Naive thymus-derived CD4-positive, alpha-beta T cell (primary cell): ENCODE measurements at places on chromosomes 5 and 9. TPM values are rescaled to one million over a fixed set of nuclear protein-coding genes. Genes with fewer than 3 reads are reported as not detected.

Gene NPR2
- polyA plus RNA-seq: 1.2 TPM

Gene SPATA31E1
- polyA plus RNA-seq: not detected

Gene GCNT4
- polyA plus RNA-seq: 2.3 TPM

Gene PCDHB10
- polyA plus RNA-seq: not detected

Gene GPR150
- 3.5 TPM for polyA plus RNA-seq

Gene MYORG
- polyA plus RNA-seq: 1.4 TPM

DNA sequence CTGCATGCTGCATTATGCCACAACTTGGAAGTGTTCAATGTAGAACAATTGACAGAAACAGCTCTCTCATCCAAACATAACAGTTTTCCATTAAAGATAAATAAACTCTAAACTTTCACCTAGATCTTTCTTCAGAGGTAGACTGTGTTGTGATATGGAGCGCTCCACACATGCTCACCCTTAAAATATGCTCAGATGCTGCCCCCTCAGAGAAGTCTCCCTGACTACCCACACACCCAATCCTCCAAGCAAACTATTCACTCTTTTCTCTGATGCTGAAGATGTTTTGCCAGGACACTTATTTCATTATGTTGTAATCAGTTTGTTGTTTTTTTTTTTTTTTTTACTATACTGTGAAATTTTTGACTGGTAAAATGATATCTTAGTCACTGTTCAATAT lies 206.6 kb upstream of the RASA1 start:
- H3K4me1 ChIP-seq: no peaks in the 10 kb centered on the region
- no peaks in the 10 kb centered on the region for H3K36me3 ChIP-seq
- DNase-seq: no peak
- H3K27me3 ChIP-seq: no peaks in the 10 kb centered on the region
- no peak overlapping the region for H3K27ac ChIP-seq

GRCh38 chr5:94691291-94691690 lies 72.8 kb downstream of the SLF1 start:
- no peak for DNase-seq
- H3K4me3 ChIP-seq: no peak overlapping the region
- H3K4me1 ChIP-seq: no peaks in the 10 kb centered on the region

DNA sequence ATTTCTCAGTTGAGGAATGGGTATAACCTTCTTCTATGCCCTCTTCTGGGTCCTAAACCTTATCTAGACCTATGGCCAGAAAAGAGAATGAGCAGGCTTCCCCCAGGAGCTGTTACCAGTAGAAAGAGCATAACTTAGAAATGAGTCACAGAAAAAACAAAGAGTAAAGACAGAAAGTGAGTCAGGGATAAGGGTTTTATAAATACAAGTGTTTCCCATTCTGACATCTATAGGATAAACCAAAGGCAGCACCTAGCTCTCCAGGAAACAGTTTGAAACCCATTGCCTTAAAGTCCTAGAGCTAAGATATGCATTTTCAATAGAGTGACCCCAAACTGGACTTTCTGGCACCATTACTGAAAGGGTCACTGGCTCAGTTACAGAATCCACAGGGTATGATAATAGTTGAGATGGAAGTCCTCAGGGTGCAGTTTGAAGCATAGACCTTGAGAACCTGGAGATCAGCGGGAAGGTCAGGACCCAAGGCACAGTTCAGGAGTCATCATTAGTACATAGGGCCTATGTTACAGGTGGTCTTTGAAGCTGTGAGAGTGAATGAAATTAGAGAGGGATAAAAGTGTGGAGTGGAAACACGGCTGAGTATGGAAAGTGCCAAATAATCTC lies 42.7 kb upstream of the LIFR start:
- H3K36me3 ChIP-seq: no peaks in the 10 kb centered on the region
- DNase-seq: no peak
- no peaks in the 10 kb centered on the region for H3K27me3 ChIP-seq
- H3K4me1 ChIP-seq: no peaks in the 10 kb centered on the region
- H3K27ac ChIP-seq: no peak overlapping the region
- no peak overlapping the region for H3K4me3 ChIP-seq

- no peak for DNase-seq
- no peaks in the 10 kb centered on the region for H3K27me3 ChIP-seq
- no peaks in the 10 kb centered on the region for H3K36me3 ChIP-seq
- H3K4me3 ChIP-seq: no peak overlapping the region
- H3K4me1 ChIP-seq: no peaks in the 10 kb centered on the region
Observed at GRCh38 chr9:110669433-110669832, 842 bp downstream of the MUSK start.

DNA sequence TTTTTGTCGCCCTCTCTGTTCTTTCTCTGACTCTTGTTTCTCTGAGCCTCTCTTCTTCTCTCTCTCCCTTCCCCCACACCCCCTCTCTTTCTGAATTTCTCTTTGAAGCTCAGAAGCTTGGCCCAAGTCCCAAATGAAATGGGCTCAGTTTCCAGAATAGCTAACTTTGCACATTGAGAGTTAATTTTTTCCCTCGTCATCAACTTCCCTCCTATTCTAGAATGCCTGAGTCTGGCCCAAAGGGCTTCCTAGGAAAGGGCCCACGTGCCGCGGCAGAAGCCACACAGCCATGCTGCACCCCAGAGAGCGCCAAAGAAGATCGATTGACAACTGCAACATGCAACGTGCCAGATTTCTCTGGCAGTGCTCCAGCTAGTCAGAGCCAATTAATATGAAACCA lies 588.8 kb upstream of the KLF4 start:
- H3K4me1 ChIP-seq: no peaks in the 10 kb centered on the region
- DNase-seq: no peak
- H3K27me3 ChIP-seq: no peaks in the 10 kb centered on the region
- no peaks in the 10 kb centered on the region for H3K36me3 ChIP-seq
- H3K27ac ChIP-seq: no peak overlapping the region
- H3K4me3 ChIP-seq: no peak overlapping the region

DNA sequence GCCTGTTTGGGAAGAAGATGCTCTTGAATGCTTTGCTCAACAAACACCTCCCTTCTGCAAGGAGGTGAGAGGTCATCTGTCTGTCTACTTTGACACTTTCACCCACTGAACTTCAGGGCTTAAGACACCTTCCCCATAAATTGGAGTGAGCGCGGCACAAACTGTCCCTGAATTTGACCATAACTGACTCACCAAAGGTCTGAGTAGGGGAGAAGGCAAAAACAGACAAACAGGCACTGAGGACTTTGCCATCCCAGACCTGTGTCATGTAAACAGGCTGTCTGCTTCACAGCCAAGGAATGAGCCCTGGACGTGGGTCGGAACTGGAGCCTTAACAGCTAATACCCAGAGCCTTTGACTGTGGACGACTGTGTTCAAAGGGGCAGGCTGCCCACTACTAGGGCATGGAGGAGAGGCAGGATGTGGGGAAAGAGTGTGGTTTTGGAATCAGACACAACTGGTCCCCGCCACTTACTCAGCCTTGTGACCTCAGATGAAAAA lies 320.9 kb upstream of the KLF4 start:
- no peaks in the 10 kb centered on the region for H3K36me3 ChIP-seq
- no peaks in the 10 kb centered on the region for H3K4me1 ChIP-seq
- no peak overlapping the region for H3K27ac ChIP-seq
- H3K4me3 ChIP-seq: no peak overlapping the region

DNA sequence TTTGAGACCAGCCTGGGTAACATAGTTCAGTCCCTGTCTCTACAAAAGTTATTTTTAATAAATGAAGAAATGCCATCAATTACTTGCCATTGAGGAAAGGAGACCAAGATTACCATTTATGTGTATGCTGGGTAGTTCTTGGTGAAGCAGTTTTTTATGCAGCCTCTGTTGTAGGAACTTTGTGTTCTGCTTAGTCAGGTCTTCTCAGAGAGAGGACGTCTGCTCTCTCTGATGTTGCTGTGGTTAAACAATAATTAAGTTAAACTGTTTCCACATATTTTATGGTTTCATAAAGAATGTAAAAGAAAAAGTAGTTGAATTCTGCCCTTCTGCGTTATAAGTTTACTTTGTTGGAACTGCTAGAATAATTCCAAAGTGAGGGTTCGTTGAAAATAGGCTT lies 210.5 kb downstream of the KDM4C start:
- H3K27ac ChIP-seq: no peak overlapping the region
- H3K4me3 ChIP-seq: no peak overlapping the region
- no peaks in the 10 kb centered on the region for H3K4me1 ChIP-seq
- H3K36me3 ChIP-seq: no peaks in the 10 kb centered on the region
- no peak for DNase-seq
- H3K27me3 ChIP-seq: no peaks in the 10 kb centered on the region
